T-cell (primary cell): ENCODE measurements at places on chromosomes 16 and 17.

DNA sequence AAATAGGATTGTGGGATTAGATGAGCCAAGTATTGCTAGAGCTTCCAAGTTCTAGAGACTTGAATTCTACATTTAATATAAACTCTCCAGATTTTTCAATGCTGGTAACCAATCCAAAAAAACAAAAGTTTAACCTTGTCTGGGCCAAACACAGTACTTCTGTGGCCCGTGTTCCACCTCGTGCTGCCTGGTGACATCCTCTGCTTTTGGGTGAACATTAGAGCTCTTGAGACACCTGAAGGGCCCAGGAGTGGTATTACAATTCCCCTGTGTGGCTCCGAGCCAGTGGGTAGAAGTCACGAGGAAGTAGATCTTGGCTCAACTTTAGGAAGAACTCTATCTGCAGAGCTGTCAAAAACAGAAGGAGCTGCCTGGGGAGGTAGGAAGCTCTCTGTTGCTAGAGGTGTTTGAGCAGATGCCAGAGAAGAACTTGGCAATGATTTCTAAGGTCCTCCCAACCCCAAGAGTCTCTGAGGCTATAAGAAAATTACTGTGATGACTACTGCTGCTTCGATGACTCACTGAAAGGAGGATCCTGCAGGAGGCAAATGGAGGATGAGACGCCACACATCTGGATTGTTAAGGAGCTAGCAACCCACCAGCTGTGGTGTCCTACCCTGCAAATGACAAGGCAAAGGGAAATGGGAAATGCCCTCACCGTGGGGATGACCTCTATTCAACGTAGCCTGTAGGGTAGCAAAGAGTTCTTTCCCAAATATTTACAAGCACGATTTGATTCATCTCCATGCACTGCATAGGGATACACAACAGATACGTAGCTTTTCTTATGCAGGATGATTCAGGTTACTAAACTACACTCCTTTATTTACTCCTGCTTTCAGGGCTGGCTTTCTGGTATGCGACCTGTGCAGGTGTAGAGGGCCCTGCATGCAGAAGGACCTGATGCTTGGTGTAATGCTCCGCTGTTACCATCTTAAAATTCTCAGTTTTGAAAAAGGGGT, 45.8 kb upstream of the GAS7 start:
- no peak for DNase-seq

DNA sequence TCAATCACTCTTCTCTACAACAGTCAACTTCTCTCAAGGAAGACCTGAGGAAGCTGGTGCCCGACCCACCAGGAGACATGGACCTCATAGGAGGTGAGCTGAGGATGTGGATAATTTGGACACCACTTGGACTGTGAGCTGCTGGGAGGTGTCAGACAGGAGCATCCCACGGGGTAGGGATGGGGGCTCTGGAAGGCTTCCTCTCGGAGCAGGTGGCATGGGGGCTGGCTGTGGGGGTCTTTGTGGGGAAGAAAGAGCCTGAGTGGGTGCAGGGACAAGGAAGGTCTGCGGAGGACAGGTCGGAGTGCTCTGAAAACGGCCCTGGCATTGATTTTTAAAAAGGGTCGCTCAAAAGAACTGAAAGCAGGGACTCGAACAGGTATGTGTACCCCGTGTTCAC, 64.0 kb downstream of the TBC1D16 start:
- no peak for DNase-seq

DNA sequence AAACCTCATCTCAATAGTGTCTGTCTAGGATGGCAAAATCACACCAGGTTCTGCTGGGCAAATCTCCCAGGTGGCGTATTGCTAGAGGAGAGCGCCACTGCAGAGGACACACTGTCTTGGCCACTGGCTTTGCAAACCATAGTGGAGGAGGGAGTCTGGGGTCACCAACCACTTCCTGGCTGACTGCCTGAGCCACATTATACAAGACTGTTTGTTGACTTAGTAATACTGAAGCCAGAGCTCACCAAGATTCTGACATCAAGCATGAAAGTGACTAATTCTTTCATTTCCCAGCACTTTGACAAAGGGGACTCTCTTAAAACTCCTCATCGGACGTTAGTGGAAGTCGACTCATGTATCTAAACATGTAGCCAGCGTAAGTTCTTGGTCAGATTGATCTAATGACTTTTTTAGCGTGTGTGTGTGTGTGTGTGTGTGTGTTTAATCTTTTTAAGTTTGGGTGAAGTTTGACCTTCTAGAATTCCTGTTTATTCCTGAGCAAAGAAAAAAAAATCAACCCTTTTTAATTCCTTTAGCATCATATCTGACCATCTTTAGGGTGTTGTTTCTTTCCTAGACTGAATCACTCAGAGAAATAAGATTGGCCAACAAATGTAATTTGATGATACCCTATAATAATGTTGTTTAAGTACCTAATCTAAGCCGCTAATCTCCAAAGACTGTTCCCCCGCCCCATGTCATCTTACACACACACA, 13.7 kb downstream of the PITPNC1 start:
- no peak for DNase-seq

- DNase-seq, result no peak
Observed at GRCh38 chr17:72142614-72143013, 21.8 kb downstream of the SOX9 start.

DNA sequence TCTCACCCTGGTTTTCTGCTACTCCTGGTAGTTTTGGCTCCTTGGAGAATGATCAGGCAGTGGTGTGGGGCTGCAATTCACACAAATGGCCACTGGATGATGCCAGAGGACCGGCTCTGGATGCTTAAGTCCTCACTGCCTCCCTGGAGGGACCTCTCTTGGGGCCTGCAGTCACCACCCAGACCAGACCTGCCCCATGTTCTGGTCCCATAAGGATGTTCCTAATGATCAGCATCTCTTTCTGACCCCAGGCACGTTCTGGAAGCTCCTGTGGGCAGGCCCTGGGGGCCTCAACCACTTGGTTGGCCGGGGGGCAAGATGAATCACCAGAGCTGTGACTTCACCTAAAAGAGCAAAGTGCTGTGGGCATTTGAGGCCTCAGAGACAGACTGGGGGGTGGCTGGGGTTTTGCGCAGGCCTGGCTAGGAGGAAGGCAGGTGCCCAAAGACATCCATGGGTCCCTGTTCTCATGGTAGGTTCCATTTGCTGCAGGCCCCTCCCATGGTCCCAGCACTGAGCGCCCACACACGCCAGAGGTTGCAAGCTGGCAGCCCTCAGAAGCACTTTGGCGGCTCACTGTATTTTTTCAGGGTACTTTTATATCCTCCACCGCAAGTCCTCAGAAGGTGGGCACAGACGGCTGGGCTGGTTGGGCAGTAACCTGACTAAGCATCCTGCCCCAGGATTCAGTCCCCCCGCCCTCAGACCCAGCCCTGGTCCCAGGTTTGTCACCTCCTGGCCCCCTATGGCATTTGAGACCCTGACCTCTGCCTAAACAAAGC, 53.2 kb downstream of the NT5M start:
- DNase-seq, result peak; percentile 62

DNA sequence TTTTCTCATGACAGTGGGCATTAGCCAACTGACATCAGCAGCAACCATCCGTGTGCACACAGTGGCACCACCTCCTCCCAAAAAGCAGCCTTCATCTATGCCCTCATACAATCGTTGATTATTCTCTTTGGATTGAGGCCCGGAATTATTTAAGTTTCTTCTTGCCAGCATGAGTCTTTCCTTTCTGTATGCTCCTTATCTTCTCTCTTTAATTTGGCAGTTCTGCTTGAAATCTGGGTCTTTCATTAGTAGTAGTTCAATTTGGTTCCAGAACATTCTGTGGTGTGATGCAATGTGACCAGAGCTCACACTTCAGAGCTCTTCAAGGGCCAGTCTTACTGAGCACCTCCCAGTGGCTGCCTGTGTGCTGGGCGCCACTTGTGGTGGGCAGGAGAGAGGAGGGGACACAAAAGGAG, 52.2 kb upstream of the STH start:
- no peak for DNase-seq

GRCh38 chr16:85505794-85506634, 107.1 kb upstream of the GSE1 start:
- no peak for DNase-seq

DNA sequence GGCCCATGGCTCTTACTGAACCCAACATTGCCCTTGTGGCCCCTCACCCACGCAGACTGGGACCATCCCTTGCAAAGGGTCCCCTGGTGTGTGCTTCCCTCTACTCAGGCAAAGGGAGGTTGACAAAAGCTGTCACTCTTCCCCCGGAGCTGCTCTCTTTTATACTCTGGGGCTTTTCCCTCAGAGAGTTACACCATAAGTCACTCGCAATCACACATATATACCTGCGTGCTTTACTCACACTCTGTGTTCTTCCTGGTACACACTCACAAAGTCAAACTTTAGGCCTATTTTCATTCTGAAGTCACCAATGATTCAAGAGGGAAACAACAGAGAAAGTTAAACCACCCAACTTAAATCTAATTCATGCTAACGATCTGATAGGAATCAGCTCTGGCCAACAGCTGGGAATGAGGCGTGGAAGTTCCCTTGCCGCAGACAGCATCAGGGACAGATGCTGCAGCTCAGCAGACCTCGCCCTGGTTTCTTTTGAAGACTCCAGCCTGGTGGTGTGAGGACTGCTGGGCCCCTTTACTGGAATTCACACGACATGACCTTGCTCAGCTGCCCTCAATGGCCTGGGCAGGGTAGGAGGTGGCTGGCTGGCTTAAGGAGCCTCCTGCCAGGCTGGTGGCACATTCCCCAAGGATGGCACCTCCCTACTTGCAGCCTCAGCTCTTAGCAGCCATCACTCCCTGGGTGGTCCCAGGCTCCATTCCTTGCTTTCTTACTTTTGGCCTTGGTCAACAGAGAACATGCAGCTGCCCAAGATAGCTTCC, 27.3 kb downstream of the HIC1 start:
- no peak for DNase-seq

GRCh38 chr17:55390364-55390977, 31.2 kb downstream of the MMD start:
- no peak for DNase-seq

DNA sequence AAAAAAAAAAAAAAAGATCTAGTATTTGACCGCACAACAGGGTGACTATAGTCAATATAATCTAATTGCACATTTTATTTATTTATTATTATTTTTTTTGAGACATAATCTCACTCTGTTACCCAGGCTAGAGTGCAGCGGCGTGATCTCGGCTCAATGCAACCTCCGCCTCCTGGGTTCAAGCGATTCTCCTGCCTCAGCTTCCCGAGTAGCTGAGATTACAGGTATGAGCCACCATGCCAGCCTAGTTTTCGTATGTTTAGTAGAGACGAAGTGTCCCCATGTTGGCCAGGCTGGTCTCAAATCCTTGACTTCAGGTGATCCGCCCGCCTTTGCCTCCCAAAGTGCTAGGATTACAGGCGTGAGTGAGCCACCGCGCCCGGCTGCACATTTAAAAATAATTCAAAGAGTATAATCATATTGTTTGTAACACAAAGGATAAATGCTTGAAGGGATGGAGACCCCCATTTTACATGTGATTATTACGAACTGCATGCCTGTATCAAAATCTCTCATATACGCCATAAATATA, 794 bp downstream of the ANKS3 start:
- DNase-seq, result no peak

DNA sequence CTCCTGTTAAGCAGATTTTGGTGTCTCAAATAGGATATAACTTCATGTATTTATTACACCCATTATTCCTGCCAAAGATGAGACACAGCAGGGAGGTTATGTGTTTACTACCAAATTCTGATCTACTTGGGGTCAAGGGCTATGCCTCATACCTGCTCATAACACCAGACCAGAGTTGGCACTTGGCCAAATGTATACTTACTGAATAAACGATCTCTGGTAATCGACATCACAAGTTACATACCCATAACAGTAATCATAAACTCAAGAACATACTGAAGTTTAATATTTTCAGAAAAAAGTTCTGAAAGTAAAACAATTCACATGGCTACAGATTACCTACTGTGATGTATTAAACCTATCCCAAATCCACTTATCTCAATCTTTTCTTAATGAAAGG, 2.9 kb downstream of the TMEM170A start:
- no peak for DNase-seq

- DNase-seq, result no peak
Observed at GRCh38 chr17:76551685-76552084, 11.8 kb downstream of the PRCD start.

- no peak for DNase-seq
Observed at GRCh38 chr16:69709456-69710084, 16.8 kb downstream of the NQO1 start.

GRCh38 chr17:79285973-79286372, 211.3 kb downstream of the ENGASE start:
- DNase-seq, result no peak
